Stomach (tissue), 19 donors: ENCODE measurements at places on chromosomes 1 and 21. TPM values are rescaled to one million over a fixed set of nuclear protein-coding genes. Genes with fewer than 3 reads are reported as not detected.
A peak's percentile ranks its signal among the peaks of the same experiment; 100 is the strongest.

Gene GOLT1A
- 6.6 TPM for polyA plus RNA-seq

Gene TNFSF4
- 0.62 TPM for polyA plus RNA-seq

Gene OR2T35
- not detected for polyA plus RNA-seq

Gene ANGPTL3
- polyA plus RNA-seq: 1.1 TPM

Gene MTARC1
- polyA plus RNA-seq: 6.5 TPM

Gene TFF3
- 7.1 TPM for polyA plus RNA-seq

Gene TP73
- polyA plus RNA-seq: 2.4 TPM

Gene AUNIP
- polyA plus RNA-seq: 0.68 TPM

Gene TRIM67
- not detected for polyA plus RNA-seq

Gene KCNE2
- polyA plus RNA-seq: 240 TPM

Gene MIA3
- 8.7 TPM for polyA plus RNA-seq

DNA sequence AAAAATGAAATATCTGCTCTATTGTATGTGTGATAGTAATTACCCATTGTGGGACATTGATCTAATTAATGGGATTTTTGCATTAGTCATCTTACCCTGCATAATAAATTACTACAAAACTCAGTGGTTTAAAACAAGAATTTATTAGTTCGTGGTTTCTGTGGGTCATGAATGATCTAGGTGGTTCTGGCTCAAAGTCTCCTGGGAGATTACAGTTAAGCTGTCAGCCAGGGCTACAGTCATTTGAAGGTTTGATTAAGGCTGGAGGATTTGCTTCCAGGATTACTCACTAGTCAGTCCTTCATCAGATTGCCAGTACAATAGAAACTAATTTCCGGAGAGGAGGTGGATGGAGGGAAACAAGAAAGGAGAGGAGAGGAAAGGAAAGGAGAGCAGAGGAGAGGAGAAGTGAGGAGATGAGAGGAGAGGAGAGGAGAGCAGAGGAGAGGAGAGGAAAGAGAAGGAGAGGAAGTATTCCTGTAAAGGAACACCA, 60.4 kb upstream of the TNFSF4 start:
- H3K4me1 ChIP-seq: no peaks in the 10 kb centered on the region
- no peaks in the 10 kb centered on the region for H3K27me3 ChIP-seq
- no peaks in the 10 kb centered on the region for H3K36me3 ChIP-seq

- H3K27ac ChIP-seq: no peak overlapping the region
- H3K4me3 ChIP-seq: no peak overlapping the region
- H3K27me3 ChIP-seq: no peaks in the 10 kb centered on the region
- peaks cover 30% of the 10 kb centered on the region for H3K4me1 ChIP-seq
- no peak for DNase-seq
- peaks cover 19% of the 10 kb centered on the region for H3K36me3 ChIP-seq
These were observed 73.1 kb downstream of the GATAD2B start for GRCh38 chr1:153849487-153850185.

GRCh38 chr1:159705251-159705903, 9.0 kb downstream of the CRP start:
- no peak overlapping the region for H3K4me3 ChIP-seq
- no peak overlapping the region for H3K27ac ChIP-seq
- no peaks in the 10 kb centered on the region for H3K36me3 ChIP-seq
- H3K4me1 ChIP-seq: no peaks in the 10 kb centered on the region

GRCh38 chr1:168236836-168237611, 11.2 kb downstream of the SFT2D2 start:
- no peak for DNase-seq
- peaks cover 96% of the 10 kb centered on the region for H3K36me3 ChIP-seq
- H3K27ac ChIP-seq: no peak overlapping the region

GRCh38 chr21:46246345-46246744, 17.8 kb upstream of the LSS start:
- no peak overlapping the region for H3K27ac ChIP-seq
- H3K27me3 ChIP-seq: no peaks in the 10 kb centered on the region
- DNase-seq: no peak
- H3K4me1 ChIP-seq: peaks cover 4% of the 10 kb centered on the region

DNA sequence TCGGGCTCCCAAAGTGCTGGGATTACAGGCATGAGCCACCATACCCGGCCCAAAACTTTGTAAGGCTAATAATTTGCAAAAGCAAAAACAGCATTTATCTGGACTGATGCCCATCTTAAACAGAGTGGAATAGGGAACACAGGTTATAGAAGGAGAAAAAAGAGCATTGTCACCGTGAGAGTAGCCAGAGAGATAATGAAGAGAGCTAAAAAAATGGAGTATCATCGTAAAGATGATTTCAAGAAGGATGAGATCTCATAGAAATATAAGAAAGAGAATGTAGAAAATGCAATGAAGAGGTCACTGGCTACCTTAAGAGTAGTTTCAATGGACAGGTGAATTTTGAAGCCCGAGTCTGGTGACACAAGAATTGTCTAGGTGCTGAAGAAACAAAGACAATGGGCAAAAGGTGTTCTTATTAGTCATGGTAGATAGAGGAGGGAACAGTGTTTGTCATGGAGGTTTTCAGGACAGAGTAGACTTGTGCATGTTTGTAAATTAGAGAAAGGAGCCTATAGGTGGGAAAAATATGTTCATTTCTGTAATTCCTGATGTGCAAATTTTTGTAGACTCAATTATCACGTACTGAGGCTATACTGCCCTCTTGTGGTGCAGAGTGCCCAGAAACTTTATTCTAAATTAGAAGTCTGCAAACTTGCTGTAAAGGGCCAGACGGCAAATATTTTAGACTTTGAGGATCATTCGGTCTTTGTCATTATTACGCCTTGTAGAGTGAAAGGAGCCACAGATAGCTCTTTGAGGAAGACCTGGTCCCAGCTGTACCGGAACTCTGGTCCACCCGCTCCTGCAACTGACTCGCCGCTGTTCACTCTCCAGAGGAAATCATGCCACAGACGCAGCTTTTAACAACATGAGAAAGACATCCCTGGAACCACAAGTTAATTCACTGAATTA, 8.1 kb upstream of the TMEM183A start:
- peak; percentile 79 for DNase-seq
- no peak overlapping the region for H3K4me3 ChIP-seq
- H3K36me3 ChIP-seq: no peaks in the 10 kb centered on the region
- peaks cover 7% of the 10 kb centered on the region for H3K4me1 ChIP-seq
- peaks cover 15% of the 10 kb centered on the region for H3K27me3 ChIP-seq
- no peak overlapping the region for H3K27ac ChIP-seq

GRCh38 chr1:3035563-3036446, 14.5 kb downstream of the ACTRT2 start:
- no peak for DNase-seq
- H3K27me3 ChIP-seq: peaks cover 4% of the 10 kb centered on the region
- no peak overlapping the region for H3K27ac ChIP-seq
- no peak overlapping the region for H3K4me3 ChIP-seq
- H3K4me1 ChIP-seq: no peaks in the 10 kb centered on the region
- no peaks in the 10 kb centered on the region for H3K36me3 ChIP-seq

GRCh38 chr1:163094589-163094988, 25.4 kb downstream of the RGS4 start:
- no peaks in the 10 kb centered on the region for H3K27me3 ChIP-seq
- DNase-seq: no peak
- H3K4me1 ChIP-seq: no peaks in the 10 kb centered on the region

- no peaks in the 10 kb centered on the region for H3K27me3 ChIP-seq
- H3K4me1 ChIP-seq: no peaks in the 10 kb centered on the region
- H3K27ac ChIP-seq: no peak overlapping the region
- DNase-seq: no peak
These were observed 108.6 kb downstream of the GPR52 start for GRCh38 chr1:174556392-174556791.

GRCh38 chr1:214146523-214146922, 134.4 kb upstream of the SMYD2 start:
- no peaks in the 10 kb centered on the region for H3K4me1 ChIP-seq
- H3K27ac ChIP-seq: no peak overlapping the region
- H3K4me3 ChIP-seq: no peak overlapping the region
- no peaks in the 10 kb centered on the region for H3K36me3 ChIP-seq

GRCh38 chr1:29641921-29642320, 405.6 kb downstream of the PTPRU start:
- no peak for DNase-seq
- peaks cover 17% of the 10 kb centered on the region for H3K27me3 ChIP-seq
- H3K4me1 ChIP-seq: no peaks in the 10 kb centered on the region
- H3K27ac ChIP-seq: no peak overlapping the region
- H3K4me3 ChIP-seq: no peak overlapping the region

DNA sequence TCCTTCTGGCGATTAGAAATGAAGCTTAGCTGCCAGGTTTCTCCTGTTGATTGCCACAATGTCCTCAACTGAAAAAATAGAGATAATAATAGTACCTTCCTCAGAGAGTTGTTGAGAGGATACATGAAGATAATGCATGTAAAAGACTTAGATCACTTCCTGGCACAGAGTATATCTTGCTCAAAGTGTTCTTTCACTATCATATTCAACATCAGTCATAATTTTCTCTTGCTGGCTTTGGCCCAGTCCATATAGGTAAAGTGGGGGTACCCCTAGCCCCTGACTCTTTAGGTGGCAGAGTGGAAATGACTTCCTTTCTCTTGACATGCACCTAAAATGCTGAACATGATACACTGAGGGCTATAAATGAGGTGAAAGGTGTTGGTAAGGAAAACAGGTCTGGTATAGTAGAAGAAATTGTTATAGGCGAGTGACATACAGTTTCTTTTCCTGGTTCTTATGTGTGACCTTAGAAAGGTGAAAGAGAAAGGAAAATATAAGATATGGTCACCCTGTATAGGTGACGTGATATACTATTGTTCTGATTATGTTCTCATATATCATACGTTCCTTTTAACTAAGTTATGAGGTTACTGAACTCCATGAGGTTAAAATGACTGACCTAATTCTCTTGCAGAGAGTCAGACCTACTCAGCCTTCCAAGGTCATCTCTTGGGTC, 209.9 kb upstream of the DEPDC1 start:
- H3K4me3 ChIP-seq: no peak overlapping the region
- no peaks in the 10 kb centered on the region for H3K27me3 ChIP-seq
- H3K36me3 ChIP-seq: no peaks in the 10 kb centered on the region
- no peaks in the 10 kb centered on the region for H3K4me1 ChIP-seq

GRCh38 chr1:162689745-162690671, 57.7 kb downstream of the DDR2 start:
- H3K27ac ChIP-seq: peak overlapping the region; percentile 52
- H3K4me1 ChIP-seq: peaks cover 51% of the 10 kb centered on the region
- H3K36me3 ChIP-seq: no peaks in the 10 kb centered on the region
- no peaks in the 10 kb centered on the region for H3K27me3 ChIP-seq
- no peak for DNase-seq
- no peak overlapping the region for H3K4me3 ChIP-seq

DNA sequence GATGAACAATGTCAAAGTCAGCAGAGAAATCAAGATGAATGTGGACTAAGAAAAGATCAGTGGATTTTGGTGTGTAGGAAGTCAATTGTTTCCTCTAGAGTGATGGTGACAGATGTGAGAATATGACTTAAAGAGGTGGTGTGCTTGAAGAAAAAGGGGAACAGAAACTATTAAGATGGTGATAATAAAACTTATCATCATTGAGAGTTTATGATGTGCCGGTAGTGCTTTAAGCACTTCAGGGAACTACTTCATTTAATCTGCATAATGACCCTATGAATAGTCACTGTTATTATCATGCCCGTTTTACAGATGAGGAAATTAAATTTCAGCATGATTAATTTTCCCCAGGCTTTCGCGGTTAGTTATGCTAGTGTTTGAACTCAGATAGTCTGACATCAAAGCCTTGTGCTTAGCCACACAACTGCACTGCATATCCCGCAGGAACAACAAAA, 246.9 kb upstream of the LRRC7 start:
- H3K4me1 ChIP-seq: no peaks in the 10 kb centered on the region
- no peak overlapping the region for H3K4me3 ChIP-seq
- no peak for DNase-seq
- no peaks in the 10 kb centered on the region for H3K36me3 ChIP-seq

DNA sequence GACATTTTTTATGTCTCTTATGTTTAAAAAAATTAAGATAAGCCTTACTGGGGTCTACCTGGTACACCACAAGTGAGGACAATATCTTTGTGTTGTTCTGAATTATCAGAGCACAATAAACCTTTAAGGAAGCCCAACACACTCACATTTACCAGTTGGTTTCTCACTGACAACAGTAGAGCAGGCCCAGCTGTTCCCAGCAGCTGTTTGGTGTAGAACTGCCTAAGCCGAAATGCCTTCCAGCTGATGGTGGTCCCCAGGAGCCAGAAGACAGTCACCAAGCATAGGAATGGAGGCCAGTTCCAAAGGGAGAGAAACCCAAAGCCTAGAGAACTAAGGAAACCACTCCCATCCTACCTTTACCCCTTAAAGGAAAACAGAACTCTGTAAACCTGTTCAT, 428.6 kb upstream of the CAMK1G start:
- H3K36me3 ChIP-seq: no peaks in the 10 kb centered on the region
- H3K4me1 ChIP-seq: no peaks in the 10 kb centered on the region

- peak; percentile 71 for DNase-seq
- H3K4me1 ChIP-seq: no peaks in the 10 kb centered on the region
- peak overlapping the region; percentile 62 for H3K27ac ChIP-seq
- no peaks in the 10 kb centered on the region for H3K36me3 ChIP-seq
- H3K27me3 ChIP-seq: peaks cover 31% of the 10 kb centered on the region
These were observed 1.4 kb downstream of the LDLRAD1 start for GRCh38 chr1:54016343-54017282.

GRCh38 chr1:18572022-18572880, 58.4 kb upstream of the PAX7 start:
- H3K4me1 ChIP-seq: no peaks in the 10 kb centered on the region
- no peak overlapping the region for H3K27ac ChIP-seq
- H3K36me3 ChIP-seq: no peaks in the 10 kb centered on the region
- no peak for DNase-seq
- H3K4me3 ChIP-seq: no peak overlapping the region

GRCh38 chr1:201650623-201650933, 111.7 kb downstream of the NAV1 start:
- peaks cover 54% of the 10 kb centered on the region for H3K4me1 ChIP-seq
- DNase-seq: no peak
- H3K36me3 ChIP-seq: no peaks in the 10 kb centered on the region
- peak overlapping the region; percentile 66 for H3K4me3 ChIP-seq
- H3K27me3 ChIP-seq: no peaks in the 10 kb centered on the region
- H3K27ac ChIP-seq: peak overlapping the region; percentile 88

DNA sequence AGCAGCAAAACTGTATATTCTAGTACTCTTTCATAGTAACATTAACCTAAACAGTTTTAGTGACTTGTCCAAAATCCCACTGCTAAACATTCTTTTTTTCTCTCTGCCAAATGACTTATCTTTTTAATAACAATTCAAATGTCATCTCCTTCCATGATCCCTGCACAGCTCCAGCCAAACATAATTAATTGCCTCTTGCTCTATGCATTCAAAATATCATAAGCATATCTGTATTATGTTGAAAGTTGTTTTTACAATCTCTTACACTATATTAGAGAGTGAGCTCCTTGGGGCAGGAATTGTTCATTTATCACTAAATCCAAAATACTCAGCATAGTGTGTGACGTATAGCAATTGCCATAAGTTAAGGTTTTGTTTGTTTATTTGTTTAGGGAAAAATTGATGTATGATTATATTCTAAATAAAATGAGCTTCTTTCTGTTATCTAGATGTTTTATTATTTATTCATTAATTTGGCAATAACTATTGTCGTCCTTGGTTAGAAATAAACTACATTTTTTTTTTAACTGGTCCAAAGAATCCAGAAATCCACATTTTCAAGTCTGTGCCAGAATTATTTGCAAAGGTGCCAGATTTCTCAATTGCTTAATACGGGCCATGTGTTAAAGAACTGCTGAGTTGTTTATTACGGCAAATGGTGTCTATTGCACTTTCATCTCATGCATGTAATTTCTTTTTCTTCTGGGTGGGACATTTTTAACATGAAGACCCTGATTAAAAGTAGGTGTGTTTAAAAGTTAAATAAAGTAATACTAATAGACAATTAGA, 577.2 kb upstream of the ZRANB2 start:
- no peaks in the 10 kb centered on the region for H3K27me3 ChIP-seq
- H3K36me3 ChIP-seq: no peaks in the 10 kb centered on the region
